Dermis blood vessel endothelial cell (primary cell): ENCODE measurements at places on chromosomes 1 and 21.

DNA sequence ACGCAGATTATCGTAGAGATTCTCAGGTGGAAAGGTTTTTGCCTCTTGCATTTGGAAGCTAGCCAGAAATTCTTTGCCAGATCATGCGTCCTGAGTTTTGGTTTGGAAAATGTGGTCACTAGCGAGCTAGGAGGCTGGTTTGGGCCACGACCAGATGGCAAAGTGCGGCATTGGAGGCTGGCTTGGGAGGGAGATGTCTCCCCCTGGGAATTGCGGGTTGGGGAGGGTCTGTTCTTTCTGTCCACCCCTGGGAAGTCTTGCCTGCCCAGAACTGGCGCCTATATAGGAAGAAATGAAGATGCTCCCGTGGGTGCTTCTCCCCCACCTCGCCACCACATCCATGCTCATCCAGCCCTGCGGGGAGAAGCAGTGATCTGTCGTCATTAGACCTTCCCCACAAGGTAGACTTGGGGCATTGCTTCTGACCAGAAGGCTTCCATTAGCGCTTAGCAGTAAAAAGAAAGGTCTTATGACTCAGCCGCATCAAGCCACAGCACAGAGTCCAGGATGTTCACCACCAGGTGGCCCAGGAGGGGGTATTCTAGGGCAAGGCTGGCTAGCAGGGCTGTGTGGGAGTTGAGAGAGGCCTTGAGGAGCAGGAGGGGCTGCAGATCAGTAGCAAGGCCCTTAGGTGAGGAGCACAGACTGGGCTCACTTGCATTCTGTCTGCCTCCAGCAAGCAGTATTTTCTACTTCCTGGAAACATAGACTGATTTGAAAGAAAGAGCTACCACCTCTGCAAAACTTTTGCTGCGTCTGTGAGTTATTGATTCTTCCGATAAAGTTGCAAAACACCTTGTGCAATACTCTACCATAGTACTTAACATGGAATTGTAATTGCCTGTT is 1.5 kb upstream of the PTP4A2 start:
- DNase-seq, result peak; percentile 86

DNA sequence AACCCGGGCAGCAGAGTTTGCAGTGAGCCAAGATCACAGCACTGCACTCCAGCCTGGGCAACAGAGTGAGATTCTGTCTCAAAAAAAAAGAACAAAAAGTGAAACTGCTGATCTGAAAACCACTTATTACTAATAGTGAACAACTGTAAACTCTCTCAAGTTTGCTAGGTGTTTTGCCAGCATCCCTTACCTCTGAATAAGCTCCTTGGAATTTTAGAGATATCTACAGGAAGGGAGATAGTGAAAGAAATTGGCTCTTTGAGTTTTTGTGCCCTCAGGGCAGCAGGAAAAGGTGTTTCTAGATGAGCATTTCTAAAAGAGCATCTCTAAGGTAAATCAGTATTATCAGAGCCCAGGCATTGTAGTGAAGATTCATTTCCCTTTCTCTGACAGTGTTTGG is 27.1 kb downstream of the PARK7 start:
- DNase-seq, result no peak

GRCh38 chr1:92989936-92990583 is 28.8 kb upstream of the DIPK1A start:
- DNase-seq, result no peak

- no peak for DNase-seq
These were observed 124.3 kb downstream of the RERE start for GRCh38 chr1:8693107-8693506.
